ENCODE measurements at places on chromosomes 3 and 15. TPM values are rescaled to one million over a fixed set of nuclear protein-coding genes. Genes with fewer than 3 reads are reported as not detected.

The NEIL1 gene
- total RNA-seq, result 2.2 TPM

The SPTBN5 gene
- total RNA-seq, result 0.09 TPM

The ARL6IP5 gene
- total RNA-seq, result 102 TPM

The APEH gene
- total RNA-seq, result 59.0 TPM

The DPPA4 gene
- not detected for total RNA-seq

The MFN1 gene
- total RNA-seq, result 18.9 TPM

The MOBP gene
- not detected for total RNA-seq

The SNUPN gene
- 34.1 TPM for total RNA-seq

The CIDEC gene
- total RNA-seq, result 3.0 TPM

The PRR23B gene
- not detected for total RNA-seq

The GP9 gene
- total RNA-seq, result not detected

The EBLN2 gene
- 0.53 TPM for total RNA-seq

The DOCK3 gene
- total RNA-seq, result 0.50 TPM

The XXYLT1 gene
- total RNA-seq, result 11.6 TPM

The NPAP1 gene
- not detected for total RNA-seq

The ROBO2 gene
- not detected for total RNA-seq

The SNTN gene
- not detected for total RNA-seq

The NOX5 gene
- total RNA-seq, result 0.31 TPM

Measured in A549 treated with CpdA at 1 μM for 4 hours (cell line).